ENCODE measurements at places on chromosomes 7 and 10.

- no peak for DNase-seq
Observed at GRCh38 chr10:3702056-3702546, 82.9 kb downstream of the KLF6 start.

GRCh38 chr10:92787557-92788152, 60.7 kb upstream of the EXOC6 start:
- no peak for DNase-seq

- DNase-seq: no peak
Observed at GRCh38 chr7:47792521-47793121, 155.6 kb downstream of the PKD1L1 start.

- no peak for DNase-seq
Observed at GRCh38 chr7:93948106-93948505, 26.6 kb downstream of the GNG11 start.

DNA sequence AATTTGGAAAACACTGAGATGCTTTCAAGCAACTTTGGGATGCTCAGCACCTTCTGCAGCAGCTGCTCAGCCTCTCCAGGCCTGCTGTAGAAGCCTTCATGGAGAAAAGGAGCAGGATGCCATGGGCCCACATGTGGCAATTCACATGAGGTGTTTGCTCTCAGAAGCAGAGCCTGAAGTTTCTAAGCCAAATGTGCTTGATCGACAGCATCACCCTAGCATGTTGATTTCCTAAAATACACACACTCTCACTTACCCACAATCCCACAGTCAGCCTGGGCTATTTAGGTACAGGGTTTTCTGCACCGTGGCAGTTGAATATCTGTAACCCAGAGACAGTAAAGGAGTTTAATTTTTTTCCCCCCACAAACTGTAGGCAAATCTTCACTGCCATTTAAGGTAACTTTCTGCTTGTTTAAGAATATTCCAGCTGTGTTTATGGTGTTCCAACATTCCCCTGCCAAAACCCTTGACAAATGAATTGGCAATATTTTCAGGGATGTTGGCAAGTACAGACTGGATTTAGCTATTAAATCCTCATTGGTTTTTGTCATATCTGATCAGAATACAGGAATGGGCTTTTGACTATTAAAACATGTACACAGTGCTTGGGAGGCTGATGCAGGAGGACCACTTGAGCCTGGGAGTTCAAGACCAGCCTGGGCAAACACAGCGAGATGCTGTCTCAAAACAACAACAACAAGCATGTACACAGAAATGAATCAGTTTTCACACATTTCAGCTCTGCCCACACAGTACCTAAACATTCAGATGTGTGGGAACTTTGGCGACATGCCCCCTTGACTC, 244.2 kb downstream of the CELF2 start:
- DNase-seq: no peak

- no peak for DNase-seq
Observed at GRCh38 chr10:90855126-90855525, 2.7 kb downstream of the HTR7 start.

GRCh38 chr7:137873979-137874777, 27.4 kb upstream of the DGKI start:
- no peak for DNase-seq

DNA sequence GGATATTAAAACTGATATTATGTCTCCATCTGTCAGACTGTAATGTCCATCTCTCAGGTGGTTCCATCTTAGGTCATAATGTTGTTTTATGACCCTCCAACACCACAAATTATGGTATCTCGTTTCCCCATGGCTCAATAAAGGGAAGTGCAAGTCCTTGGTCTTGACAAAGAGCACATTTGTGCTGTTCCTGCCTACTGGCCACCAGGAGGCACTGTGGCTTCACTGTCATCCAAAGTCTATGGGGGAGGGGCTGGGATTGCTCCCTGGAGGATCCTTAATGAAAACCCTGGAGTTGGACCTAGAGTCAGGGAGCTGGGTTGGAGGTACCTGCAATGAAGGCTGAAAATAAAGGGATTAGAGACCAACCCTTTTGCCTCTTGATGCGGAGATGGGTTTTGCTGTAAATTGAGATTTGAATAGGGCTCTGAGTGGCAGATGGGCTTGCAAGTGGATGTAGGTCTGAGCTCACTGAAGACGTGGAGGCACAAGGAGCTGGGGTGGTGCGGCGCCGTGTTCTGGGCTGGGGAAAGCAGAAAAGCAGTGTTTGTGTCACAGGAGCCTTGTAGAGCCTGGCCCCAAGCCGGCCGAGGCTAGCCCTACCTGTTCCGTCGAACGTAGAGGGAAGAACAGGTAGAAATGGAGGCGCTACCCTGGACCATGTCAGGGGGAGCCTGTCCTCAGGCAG, 180.5 kb upstream of the PRSS58 start:
- no peak for DNase-seq

- DNase-seq: no peak
Observed at GRCh38 chr7:127983804-127984332, 47.4 kb downstream of the LRRC4 start.

DNA sequence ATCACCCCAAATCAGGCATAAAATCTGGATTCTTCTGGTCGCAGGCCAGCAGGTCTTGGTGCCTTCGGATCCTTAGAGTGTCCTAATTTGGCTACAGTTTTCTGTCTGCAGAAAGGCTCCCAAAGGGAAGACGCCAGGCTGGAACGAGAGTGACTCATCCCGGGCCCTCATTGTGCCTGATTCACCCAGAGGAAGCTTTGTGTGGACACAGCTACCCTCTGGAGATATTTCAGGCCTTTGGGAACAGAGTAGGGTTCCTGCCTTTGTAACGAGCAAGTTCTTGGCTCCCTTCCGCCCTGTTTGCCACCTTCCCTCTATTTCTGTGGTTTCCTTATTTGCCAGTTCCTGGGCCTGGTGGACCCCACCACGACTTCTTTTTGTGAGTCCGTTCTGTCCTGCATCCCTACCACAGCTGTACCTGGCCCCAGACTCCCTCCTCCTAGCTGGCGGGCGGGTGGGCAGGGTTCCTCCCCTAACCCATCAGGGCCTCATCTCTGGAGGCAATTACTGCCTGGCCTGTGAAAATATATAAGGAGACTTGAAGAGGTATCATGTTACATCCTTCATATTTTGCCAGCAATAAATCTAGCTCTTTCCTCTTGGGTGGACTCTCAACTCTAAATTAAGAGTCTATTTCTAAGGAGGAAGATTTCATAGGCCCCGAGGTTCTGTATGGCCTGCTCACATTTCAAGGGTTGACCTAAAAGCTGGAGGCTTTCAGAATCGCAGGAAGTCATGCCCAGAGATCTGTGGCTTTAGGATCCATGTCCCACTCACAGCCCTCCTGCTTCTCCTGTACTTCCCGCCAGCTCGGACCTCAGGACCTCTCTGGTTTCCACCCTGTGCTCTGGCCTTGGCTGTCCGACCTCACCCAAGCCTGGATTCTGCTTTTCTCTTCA, 219.2 kb upstream of the ZNF32 start:
- DNase-seq: no peak

- DNase-seq: no peak
Observed at GRCh38 chr7:52726986-52727385, 308.4 kb upstream of the POM121L12 start.

DNA sequence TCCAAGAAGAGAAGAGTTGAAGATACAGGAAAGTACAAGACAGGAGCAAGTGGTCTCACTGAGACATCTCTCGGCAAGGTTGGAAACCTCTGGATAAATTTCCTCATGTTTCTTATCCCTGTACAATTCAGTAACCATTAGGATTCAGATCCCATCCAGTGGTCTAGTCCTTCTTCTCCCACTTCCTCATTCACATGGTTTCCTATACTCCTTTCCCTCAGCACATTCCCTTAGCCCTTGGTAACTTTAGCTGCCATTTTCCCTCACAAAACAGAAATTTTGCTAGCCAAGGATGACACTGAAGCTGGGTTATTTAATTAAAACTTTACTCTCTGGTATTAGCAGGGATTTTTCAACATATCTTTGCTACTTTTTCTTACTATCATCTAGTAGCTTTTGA, 82.6 kb downstream of the CPED1 start:
- no peak for DNase-seq

- DNase-seq: no peak
Observed at GRCh38 chr7:136015638-136016037, 38.5 kb upstream of the MTPN start.

GRCh38 chr10:114349522-114350215, 54.6 kb downstream of the AFAP1L2 start:
- no peak for DNase-seq

GRCh38 chr7:79593866-79594301, 140.4 kb upstream of the MAGI2 start:
- no peak for DNase-seq

- no peak for DNase-seq
Observed at GRCh38 chr10:95982200-95982599, 61.2 kb upstream of the CCNJ start.

GRCh38 chr7:41656366-41656765, 46.5 kb downstream of the INHBA start:
- DNase-seq: no peak

DNA sequence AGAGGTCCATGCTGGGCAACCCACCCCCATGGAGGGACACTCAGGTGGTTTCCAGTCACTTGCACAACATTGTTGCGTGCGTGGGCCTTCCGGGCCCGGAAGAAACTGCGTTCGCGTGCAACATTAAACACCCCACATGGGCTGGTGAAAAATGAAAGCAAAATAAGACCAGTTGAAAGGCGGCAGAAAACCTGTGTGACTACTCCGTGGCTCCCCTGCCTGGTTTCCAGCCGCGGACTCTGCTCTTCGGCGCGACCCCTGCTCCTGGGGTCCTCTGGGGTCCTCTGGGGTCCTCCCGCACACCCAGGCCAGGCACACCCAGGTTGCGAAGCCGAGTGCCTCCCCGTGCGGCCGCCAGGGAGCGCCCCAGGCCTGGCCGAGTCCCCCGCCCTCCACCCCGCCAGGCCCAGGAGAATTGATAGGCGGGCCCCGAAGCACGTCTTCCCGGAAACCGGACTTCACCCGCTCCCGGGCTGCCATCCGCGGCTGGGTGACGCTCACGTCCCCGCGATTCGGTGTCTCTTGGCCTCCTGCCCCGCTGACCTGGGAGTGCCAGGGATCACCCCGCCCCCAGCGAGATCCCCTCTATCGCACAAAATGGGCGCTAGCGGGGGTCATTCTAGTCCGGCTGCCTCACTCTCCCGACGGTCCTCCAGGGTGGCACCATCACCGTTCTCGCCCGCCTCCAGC, 1.9 kb upstream of the SH2D4B start:
- peak; percentile 65 for DNase-seq

GRCh38 chr7:47428052-47428767, 153.7 kb downstream of the TNS3 start:
- DNase-seq: no peak

GRCh38 chr7:134854816-134855215, 75.4 kb downstream of the CALD1 start:
- no peak for DNase-seq

DNA sequence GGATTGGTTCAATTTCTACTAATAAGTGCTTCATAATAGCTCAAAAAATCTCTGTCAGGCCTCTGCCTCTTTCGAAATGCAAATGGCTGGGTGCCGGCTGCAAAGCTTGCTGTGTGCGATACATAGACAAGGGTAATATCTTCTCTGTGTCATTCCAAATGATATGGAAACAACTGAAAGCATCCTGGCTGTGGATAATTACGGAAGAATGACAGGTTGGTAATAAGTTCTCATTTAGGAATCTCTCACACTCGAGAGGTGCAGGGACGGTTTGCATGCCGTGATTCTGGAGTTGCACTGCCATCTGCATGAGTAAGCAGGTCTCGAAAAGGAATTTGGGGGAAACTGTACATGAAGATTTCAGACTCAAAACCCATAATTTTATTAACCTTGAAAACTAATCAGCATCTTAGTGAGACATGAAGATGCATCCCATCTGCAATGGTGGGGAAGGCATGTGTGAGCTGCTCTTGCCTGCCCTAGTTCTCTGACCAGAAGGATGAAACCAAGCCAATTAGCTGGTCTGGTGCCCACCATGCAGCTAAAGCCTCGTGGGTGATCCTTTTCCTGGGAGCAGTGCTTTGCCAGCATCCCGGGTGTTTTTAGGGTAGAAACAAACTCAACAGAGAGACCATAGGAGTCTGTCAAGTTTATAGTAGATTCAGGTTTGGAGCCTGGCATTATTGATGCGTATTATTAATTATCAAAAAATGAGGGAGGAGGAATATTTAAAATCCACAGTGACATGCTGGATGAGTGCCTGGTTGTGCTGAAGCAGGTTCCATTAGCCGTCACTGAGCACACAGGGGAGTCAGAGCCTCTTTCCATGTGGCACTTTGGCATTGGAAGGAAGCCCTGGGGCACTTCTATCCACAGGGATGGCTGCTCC, 503.6 kb upstream of the MGMT start:
- no peak for DNase-seq

GRCh38 chr10:89481662-89482061, 53.7 kb downstream of the SLC16A12 start:
- DNase-seq: no peak

GRCh38 chr7:77327067-77327931, 88.8 kb downstream of the GSAP start:
- no peak for DNase-seq

- DNase-seq: no peak
Observed at GRCh38 chr7:51518646-51519045, 202.0 kb upstream of the COBL start.
